HFF-Myc (cell line): ENCODE measurements at places on chromosomes 5 and 9.

DNA sequence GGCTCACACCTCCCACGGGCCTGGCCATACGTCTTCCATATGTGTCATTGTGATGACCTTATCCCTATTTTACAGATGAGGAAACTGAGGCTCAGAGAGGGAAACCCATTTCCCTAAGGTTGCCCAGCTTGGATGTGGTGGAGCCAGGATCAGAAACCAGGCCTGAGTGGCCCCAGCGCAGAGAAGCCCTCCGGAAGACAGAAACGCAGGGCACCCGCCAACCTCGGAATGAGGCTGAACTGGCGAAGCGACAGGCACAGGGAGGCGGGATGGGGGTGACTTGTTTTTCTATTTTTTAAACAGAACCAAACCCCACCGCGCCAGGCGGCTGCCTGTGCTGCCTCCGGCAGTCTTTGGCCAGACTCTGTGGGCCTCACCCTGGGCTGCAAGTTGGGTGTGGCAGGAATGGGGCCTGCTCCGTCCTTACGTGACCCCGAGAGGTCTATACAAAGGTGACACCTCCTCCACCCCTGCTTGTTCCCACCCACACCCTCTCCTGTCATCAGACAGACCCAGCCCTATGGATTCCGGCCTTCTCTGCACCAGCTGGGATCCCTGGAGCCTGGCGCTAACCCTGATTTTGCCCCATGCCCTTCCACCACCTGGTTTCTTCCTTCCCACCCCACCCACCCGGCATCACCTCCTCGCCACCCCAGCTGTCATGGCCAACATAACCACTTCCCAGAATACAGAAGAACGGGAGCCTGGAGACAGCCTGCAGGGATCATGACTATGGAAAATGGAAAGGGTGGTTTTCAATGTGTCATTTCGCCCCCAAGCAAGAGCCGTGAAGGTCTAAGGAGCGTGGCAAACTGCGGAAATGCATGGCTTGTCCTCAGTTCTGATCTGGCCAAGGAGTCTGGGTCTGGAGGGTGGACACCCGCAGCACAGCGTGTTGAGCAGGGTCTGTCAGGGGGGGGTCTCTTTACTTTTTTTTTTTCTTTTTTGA, 23.6 kb downstream of the PLPP7 start:
- no peak for DNase-seq

DNA sequence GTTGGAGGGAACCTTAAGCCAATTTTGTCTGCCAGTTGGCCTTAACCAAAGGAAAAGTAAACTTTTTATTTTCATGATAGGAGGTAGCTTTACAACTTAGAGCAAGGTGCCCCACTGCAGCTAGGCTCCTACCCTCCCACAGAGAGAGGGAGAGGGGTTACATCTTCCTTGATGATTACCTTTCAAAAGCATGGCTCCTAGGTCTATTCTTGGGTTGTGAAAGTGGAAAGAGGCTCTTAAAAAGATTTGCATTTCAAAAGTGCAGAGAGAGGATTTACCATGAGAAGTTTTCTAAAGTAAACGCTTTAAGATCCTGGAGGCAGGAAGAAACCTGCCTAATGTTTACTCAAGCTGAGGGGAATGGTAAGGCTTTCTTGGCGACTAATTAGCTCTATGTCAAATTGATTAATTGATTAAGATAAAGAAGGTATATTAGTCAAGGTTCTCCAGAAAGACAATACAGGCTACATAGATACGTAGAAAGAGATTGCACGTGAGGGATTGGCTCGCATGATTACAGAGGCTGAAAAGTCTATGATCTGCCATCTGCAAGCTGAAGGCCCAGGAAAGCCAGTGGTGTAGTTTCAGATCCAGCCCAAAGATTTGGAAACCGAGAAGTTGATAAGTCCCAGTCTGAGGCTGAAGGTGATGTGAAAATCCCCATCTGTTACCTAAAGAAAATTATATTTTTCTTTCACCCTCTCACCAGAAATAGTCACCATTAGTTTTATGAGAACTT, 333.8 kb upstream of the CTNND2 start:
- no peak for DNase-seq

GRCh38 chr9:68711281-68711680, 6.2 kb downstream of the PIP5K1B start:
- no peak for DNase-seq

GRCh38 chr5:91174396-91174795, 208.7 kb downstream of the ARRDC3 start:
- no peak for DNase-seq

DNA sequence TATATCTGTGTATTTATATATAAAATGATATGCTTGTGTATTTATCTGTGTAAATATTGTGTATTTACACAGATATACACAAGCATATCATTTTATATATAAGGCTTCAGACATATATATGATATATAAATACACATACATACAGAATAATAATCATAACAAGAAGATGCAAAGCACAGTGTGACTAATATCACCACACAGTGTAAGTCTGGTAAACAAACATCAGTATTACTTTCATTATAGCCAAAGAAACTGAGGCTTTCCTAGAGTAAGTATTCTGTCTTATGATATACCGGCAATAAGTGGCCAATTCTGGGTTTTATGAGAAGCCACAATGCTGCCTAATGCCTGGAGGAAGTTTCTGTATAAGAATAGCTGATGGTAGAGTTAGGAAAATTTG, 29.9 kb upstream of the RAPGEF6 start:
- no peak for DNase-seq

DNA sequence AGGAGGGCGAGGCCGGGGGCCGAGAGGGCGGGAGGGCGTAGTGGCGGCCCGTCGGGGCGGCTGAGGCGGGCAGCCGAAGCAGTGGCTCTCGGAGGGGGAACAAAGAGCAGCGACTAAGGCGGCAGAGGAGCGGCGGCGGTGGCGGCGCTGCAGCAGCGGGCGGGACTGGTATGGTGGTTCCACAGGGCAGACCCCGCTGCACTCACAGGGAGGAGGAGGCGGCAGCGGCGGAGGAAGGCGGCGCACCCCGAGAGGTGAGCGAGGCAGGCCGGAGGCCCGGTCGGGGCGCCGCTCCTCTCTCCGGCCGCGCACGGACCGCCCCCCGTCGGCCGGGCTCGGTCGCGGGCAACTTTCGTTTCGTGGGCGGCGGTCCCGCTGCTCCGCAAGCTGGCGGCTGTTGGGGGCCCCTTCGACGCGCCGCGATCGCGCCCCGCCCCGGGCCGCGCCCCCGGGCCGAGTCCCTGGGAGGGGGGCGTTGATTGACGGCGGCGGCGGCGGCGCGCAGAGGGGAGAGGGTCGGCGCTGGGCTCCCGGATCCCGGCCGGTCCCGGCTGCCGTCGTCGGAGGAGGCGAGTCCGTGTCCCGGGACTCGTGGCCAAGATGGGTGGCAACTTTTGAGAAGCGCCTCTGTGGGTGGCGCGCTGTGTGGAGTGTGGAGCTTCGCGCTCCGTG, 467 bp downstream of the CNOT6 start:
- DNase-seq: no peak

DNA sequence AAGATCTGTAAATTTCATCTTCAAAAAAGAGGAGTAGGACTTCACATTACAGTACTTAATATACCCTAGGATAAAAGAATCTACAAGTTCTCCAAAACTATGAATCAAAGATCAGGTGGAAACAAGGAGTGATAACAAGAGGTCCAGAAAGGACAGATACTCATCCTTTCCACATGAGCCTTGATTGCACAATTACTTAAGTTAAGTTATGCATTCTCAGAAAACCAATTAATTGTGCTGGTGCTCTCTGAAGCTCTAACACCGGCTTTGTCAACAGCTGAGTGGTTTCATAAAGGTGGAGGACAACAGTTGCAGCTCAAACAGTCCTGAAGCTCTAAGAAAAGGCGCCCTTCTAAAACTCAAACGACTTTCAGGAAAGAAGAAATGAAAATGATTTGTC, 251.9 kb downstream of the BNC2 start:
- no peak for DNase-seq

- no peak for DNase-seq
Observed at GRCh38 chr5:132867046-132867451, 607 bp downstream of the UQCRQ start.

GRCh38 chr9:119418721-119419120, 49.5 kb upstream of the BRINP1 start:
- no peak for DNase-seq

GRCh38 chr5:142970440-142971030, 200.4 kb downstream of the ARHGAP26 start:
- DNase-seq: no peak

GRCh38 chr5:158397278-158397677, 538.3 kb upstream of the CLINT1 start:
- no peak for DNase-seq
